ENCODE measurements at places on chromosomes 16 and 17.

GRCh38 chr16:1707193-1707790 lies 1.3 kb downstream of the MAPK8IP3 start:
- DNase-seq, result no peak

DNA sequence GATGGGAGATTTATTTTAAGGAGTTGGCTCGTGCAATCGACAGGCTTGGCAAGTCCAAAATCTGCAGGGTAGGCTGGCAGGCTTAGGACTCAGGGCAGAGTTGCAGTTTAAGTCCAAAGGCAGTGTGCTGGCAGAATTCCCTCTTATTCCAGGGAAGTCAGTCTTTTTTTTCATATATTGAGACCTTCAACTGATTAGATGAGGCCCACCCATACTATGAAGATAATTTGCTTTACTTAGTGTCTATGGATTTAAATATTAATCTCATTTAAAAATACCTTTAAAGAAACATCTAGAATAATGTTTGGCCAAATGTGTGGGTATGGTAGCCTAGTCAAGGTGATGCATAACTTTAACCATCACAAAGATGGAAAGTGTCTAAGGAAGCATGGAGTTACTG lies 99.8 kb downstream of the CNTNAP4 start:
- no peak for DNase-seq

DNA sequence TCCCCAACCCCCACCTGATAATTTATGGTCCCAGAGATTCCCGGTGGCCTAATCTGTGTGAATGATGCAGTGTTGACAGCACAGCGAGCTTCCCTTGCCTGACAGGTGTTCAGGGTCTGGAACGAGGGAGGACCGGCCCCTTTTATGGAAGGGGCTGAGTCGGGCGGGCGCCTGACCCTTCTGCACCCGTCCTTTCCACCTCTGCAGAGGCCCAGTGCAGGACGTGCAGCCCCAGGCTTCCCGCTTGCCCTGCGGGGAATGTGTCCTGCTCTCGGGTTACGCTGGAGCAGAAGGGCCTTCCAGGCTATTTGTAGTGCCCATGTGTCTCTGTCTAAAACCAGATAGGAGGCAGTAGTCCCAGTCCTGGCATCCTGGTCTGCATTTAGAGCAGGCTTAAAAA lies 16.2 kb downstream of the SMTNL2 start:
- DNase-seq, result no peak

DNA sequence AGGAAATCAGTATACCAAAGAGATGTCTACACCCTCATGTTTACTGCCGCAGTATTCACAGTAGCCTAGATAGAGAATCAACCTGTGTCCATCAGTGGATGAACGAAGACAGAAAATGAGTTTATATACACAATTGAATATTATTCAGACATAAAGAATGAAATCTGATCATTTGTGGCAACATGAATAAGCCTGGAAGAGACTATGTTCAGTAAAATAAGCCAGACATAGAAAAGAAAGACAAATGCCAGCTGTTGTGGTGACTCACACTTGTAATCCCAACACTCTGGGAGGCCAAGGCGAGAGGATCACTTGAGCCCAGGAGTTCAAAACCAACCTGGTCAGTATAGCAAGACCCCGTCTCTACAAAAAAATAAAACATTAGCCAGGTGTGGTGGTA lies 16.1 kb downstream of the NUDT16L1 start:
- no peak for DNase-seq

- DNase-seq, result no peak
Observed at GRCh38 chr16:22736791-22737190, 77.2 kb upstream of the HS3ST2 start.

GRCh38 chr17:77649717-77650211 lies 308.7 kb upstream of the TNRC6C start:
- no peak for DNase-seq

DNA sequence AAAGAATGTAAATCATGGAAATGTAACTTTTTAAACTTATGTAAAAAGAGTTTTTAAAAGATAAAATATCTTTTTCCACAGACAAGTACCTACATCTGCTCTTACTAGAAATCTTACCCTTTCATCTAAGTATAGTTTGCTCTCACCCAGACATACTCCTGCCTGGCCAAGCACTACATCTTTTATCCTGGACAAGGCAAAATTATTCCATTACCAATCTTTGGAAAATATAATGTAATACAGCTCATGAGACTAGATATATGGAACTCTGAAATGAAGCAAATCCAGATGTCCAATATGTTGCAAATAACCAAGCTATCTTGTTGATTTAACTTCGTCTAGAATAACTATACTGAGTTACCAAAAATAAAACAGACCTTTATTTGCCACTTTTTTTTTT lies 50.0 kb downstream of the VMP1 start:
- DNase-seq, result no peak

- no peak for DNase-seq
Observed at GRCh38 chr16:74603848-74604247, 3.1 kb downstream of the GLG1 start.

- no peak for DNase-seq
Observed at GRCh38 chr17:75762513-75763268, 2.3 kb downstream of the GALK1 start.

DNA sequence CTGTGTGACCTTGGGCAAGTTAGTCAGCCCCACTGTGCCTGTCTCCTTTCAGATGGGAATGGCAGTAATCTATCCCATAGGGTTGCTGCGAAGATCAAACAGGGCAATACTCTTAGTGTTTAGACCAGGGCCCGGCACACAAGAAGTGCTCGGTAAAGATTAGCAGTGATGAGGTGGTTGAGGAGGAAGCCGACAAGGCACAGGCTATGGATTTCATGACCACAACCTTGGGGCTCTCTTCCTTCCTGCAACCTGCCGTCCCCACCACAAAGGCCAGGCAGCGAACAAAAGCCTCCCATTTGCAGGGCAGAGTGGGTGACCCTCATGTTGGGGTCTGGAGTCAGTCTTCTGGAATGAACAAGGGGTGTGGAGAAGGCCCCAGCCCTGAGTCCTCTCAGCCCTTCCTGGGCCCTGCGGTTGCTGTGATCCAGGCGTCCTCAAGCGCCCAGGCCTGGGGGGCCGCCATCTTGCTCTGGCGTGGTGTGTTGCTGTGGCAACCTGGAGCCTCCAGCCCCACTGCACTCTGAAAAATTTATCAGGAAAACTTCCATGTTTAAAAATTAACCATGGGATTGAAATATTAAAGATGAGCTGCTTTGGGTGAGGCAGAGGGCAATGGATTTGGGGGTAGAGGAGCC lies 9.8 kb downstream of the ADAM11 start:
- no peak for DNase-seq

DNA sequence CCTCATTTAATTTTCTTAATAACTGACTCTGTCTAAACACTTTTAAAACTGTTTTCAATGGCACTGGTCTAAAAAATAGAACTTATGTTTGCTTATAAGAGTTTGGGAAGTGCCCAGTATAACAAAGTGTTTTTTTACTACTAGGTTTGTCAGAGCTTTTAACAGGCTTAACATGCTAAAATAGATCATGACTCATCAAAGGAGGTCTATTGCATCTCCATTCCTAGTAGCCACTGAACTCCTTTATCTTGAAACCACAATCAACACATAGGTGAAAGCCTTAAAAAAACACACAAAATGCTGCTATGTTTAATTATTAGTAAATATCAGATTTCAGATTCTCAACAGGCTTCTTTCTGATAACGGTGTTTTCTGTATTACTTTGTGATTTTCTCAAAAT lies 196.4 kb upstream of the KIF2B start:
- DNase-seq, result no peak

DNA sequence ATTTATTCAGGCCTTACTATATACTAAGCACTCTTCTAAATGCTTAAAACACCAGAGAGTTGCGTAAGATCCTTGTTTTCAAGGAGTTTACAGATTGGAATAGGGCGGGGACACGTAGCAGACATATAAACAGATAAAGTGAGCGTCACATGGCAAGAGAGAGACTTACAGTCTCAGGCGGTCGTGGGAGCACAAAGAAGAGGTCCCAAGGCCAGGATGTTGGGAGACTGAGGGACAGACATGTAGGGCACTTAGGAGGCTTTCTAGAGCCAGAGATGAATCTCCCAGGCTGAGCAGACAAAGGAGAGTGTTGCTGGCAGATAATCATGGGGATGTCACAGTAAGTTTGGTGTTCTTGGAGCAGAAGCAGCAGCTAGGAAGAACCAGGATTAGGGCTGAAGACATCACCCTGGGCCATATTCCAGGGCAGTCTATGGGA lies 119.1 kb upstream of the ANKFN1 start:
- no peak for DNase-seq

Data from activated CD4-positive, alpha-beta T cell treated with anti-CD3 and anti-CD28 coated beads, Interleukin-2, amount 50 U/mL, for 4 hours (primary cell).